ENCODE measurements at places on chromosomes 7 and 10. TPM values are rescaled to one million over a fixed set of nuclear protein-coding genes. Genes with fewer than 3 reads are reported as not detected.

The C7orf57 gene
- polyA plus RNA-seq: not detected

The SFTPA1 gene
- not detected for polyA plus RNA-seq

GRCh38 chr7:38630720-38631673, at the start of gene AMPH:
TSS of gene AMPH (minus strand) at chr7:38631373. CDS start at chr7:38631351, 22 bp downstream.
- no peak for DNase-seq

DNA sequence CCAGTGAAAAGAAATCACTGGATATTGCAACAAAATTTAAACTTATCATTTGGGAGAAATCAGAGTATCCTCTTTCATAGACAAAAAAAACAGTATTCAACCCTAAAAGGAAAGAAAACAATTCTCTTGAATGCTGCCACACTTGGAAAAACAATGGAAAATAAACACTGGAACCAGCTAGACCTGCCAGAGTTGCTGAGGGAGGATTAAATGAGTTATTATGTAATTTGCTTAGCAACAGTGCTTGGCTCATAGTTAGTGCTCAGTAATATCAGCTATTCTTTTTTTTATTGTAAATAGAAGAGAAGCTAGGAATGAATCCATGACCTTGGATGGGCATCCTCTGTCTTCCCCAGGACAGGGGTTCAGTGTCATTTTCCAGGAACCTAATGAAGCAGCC, 11.0 kb upstream of the ZNF273 start:
- DNase-seq: no peak

- no peak for DNase-seq
These were observed 466.1 kb upstream of the NRP1 start for GRCh38 chr10:33800545-33800944.

DNA sequence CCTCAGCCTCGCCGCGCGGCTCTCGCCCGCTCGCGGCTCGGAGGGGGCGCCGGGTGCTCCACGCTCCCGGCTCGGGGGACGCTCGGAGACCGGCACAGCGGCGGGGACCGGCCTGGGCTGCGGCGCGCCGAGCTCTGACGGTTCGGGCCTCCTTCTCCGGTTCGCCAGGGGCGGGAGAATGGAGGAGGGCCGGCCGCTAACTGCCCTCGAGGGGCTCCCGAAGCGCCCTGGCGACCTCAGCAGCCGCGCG, 232 bp upstream of the GRID1 start:
- DNase-seq: no peak

DNA sequence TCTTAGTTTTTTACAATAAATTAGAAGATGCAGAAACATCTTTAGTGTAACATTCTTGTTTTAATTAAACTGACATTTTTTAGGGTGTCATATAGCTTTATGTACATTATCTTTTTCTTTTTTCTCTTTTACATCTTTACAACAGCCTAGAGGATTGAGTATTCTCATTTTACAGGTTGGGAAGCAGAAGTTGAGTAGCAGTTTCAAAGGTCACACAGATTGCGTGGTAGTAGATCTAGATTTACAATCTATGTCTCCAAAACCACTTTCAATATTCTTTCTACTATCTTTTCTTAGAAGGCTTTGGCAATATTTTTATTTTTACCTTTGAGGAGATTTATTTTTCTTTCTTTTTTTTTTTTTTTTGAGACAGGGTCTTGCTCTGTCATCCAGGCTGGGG, 18.7 kb upstream of the MCU start:
- DNase-seq: no peak
